ENCODE measurements at places on chromosomes 6 and 20. TPM values are rescaled to one million over a fixed set of nuclear protein-coding genes. Genes with fewer than 3 reads are reported as not detected.
A peak's percentile ranks its signal among the peaks of the same experiment; 100 is the strongest.

Gene STMN3
- 5.5 TPM for total RNA-seq

Gene TRIM15
- not detected for total RNA-seq

Gene GTSF1L
- total RNA-seq: not detected

Gene ZNF391
- 0.97 TPM for total RNA-seq

Gene SLC17A3
- total RNA-seq: not detected

Gene NR2E1
- not detected for total RNA-seq

Gene PPIL6
- 2.5 TPM for total RNA-seq

Gene SNRPB2
- total RNA-seq: 34.2 TPM

Gene FAM83D
- 0.20 TPM for total RNA-seq

DNA sequence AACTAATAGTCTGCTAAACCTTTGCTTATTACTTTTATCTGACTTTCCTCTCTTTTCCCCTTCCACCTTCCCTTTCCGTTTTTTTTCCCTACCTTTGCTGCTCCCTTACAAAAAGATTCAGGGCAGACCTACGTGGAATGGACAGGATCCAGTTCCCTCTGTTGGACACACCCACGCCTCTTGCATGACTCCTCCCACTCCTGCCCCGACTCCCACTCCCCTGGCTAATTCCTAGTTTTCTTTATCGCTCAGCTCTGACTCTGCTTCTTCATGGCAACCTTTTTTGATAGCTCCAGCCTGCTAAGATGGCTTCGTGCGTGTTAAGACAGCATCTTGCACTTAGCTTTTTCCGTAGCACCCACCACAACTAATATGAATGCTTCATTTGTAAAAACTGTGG, 715.6 kb upstream of the NRSN1 start:
- no peak for DNase-seq

GRCh38 chr6:117483004-117483644, 650 bp downstream of the DCBLD1 start:
- peak; percentile 78 for DNase-seq

DNA sequence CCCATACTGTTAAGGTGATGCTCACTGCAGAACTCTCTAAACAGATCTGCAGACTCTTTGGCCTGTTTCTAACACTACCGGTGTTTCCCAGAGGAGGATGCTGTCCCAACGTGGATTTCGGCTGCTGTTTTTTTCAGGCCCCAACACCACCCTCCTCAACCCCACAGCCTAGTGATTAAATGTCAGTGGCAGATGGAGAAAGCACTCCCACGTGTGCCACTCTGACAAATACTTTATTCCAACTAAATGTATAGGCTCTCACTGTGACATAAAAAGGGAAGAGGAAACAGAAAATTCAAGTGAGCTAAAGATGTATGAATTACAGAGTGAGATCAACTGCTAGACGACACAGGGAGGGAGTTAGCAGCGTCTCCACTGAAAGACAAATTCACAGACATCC, 3.6 kb downstream of the TBC1D20 start:
- no peak for DNase-seq

- no peak for DNase-seq
Observed at GRCh38 chr6:79782792-79783580, 151.9 kb downstream of the SH3BGRL2 start.

DNA sequence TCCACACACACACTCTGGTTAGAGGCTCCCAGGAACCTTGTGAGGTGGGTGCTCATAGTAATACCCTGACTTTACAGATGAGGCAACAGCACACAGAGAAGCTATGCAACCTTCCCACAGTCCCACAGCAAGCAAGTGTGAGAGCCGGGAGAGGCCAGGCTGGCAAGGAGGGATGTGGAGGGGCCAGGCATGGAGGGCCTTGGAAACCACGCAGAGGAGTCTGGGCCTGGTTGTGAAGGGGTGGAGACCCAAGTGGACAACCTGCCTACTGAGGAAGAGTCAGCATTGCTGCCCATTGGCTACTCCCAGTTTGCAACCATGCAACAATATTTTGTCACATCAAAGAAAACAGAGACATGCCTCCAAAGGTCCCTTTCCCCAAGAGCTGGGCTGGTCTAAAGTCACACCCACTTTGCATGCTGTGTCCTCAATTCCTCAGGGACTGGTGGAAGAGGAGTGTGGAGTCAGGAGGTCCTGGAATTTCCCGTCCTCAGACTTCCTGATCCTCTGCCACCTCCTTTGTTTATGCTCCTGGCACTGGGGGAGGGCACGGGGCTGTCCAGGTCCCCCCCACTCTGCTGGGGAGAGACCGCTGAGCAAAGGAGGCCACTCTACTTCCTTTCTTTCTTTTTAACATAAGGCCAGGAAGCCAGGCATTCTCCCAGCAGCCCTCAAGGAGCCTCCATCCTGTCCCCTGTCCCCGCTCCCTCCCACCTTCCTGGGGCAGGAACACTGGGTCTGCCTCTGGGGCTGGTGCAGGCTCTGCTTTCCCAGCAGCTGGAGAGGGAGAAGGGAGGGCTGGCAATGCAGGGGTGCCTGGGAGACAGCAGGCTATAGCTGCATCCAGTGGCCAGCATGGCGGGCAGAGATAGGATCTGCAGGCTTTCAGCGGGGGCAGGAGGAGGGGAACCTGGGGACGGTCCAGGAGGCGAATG, 68.3 kb downstream of the NOL4L start:
- peak; percentile 38 for DNase-seq

GRCh38 chr20:51995551-51995951, 193.2 kb upstream of the SALL4 start:
- DNase-seq: no peak

GRCh38 chr6:160134779-160135547, 13.3 kb downstream of the SLC22A1 start:
- no peak for DNase-seq

DNA sequence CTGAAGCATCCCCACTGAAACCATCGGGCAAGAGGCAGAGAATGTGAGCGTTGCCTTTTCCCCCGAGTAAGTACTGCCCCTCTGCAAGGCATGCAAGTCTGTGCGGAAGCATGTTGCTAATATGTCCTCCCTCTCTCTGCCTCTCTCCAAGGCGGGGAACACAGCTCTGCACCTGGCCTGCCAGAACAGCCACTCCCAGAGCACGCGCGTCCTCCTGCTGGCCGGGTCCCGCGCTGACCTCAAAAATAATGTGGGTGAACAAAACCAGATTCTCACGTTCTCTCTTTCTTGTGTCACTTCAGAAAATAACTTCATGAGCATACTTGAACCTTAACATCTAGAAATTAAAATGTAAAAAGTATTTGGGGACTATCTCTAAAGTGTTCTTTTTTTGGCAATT, 26.4 kb downstream of the LYRM2 start:
- DNase-seq: no peak

DNA sequence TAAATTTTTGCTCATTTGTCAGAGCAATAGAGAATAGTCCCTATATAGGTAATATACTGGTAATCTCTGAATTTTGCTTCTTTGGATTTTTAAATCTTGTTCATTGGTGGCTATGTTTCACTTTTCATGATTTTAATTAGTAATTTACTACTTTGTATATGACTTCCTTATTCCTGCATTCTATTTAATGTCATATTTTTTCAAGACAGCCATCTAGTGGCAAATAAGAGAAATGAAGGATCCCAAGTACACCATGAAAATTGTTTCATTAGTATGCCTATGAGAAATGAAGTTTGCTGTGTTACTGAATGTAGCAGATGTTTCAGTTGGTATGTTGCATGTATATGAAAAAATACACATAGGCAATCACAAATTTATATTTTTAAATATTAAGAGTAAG, 82.4 kb downstream of the ZNF292 start:
- no peak for DNase-seq

DNA sequence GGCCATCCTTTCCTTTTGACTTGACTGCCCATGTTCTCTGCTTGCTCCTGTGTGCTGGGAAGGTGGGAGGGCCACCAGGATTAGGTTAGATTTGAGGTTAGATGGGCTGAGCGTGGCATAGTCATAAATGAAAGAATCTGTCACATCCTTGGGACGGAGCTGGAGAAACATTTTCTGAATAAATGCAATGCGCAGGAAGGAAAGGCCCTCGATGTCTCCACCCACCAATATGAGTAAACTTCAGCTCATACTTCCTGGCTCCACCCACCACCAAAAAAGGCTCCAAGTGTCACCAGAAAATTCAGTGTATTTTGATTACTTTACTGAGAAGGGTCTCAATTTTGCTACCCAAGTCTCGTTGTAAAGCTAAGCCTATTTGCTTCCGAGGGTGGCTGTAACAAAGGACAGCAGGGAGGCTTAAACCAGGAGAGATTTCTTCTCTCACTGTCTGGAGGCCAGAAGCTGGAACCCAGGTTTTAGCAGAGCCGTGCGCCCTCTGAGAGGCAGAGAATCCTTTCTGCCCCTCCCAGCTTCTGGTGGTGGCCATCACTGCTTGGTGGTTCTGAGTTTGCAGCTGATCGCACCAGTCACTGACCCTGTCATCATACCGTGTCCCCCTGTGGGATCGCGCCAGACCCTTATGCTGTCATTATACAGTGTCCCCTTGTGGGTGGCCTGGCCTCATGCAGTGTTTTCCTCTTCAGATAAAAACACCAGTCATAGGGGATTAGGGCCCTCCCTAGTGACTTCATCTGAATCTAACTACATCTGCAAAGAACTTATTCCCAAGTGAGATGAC, 137.8 kb downstream of the TTLL2 start:
- no peak for DNase-seq

All from left ventricle myocardium superior (tissue), 1 donor.